ENCODE measurements at places on chromosomes 13 and 19.

DNA sequence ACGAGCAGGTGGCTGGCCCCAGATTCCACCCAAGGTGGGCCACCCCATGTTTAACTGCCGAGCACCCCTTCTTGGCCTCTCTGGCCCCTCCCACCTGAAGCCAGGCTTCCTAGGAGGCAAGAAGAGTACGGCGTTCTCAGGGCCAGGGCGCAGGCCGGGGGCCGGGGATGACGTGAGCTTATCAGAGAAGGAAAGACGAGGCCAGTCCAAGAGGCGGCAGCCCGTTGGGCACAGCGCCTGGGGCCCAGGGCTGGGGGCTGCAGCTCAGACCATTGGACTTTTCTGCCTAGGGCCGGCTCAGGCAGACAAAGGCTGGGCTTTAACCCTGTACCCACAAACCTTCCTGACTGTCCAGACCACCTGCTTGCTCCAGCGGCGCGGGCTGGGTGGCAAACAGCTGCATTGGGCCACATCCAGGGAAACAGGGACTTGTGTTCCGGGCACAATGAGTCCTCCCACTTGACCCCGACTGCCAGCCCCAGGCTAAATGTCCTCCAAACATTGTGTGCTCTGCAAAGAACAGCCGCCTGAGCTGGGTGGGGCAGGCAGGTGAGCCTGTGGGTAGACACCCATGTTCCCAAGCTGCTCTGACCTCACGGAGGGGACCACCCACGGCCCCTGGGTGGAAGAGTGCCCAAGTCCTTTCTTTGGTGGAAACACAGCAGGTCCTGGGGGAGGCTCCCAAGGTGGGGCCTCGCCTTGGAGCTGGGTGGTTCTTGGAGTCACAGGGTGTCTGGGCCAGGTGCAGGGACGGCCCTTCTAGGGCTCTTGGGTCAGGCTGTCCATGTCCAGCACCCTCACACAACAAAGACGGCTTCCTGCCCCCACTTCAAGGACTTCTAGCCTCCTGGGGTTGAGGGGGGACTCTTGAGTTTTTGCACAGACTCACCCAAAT, 21.9 kb downstream of the COMP start:
- no peak for DNase-seq

- peak; percentile 6 for DNase-seq
Measured at GRCh38 chr13:38348861-38349389, 726 bp upstream of the UFM1 start.

DNA sequence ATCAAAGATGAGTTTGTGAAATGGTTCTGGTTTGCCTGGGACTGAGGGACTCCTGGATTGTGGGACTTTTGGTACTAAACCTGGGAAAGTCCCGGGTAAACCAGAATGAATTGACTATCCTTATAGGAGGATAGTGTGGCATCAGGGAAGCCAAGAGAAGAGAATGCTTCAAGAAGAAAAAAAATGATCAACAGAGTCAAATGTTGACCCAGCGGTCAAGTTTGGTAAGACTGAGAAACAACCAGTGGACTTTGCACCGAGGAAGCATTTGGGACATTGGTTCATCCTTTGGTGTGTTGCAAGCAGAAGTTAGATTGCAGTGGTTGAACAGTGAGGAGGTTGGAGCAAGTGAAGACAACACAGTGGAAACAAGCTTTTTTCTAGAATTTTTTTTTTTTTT, 33.5 kb downstream of the CLEC17A start:
- no peak for DNase-seq

GRCh38 chr19:40216013-40216776, 2.0 kb downstream of the TTC9B start:
- no peak for DNase-seq

DNA sequence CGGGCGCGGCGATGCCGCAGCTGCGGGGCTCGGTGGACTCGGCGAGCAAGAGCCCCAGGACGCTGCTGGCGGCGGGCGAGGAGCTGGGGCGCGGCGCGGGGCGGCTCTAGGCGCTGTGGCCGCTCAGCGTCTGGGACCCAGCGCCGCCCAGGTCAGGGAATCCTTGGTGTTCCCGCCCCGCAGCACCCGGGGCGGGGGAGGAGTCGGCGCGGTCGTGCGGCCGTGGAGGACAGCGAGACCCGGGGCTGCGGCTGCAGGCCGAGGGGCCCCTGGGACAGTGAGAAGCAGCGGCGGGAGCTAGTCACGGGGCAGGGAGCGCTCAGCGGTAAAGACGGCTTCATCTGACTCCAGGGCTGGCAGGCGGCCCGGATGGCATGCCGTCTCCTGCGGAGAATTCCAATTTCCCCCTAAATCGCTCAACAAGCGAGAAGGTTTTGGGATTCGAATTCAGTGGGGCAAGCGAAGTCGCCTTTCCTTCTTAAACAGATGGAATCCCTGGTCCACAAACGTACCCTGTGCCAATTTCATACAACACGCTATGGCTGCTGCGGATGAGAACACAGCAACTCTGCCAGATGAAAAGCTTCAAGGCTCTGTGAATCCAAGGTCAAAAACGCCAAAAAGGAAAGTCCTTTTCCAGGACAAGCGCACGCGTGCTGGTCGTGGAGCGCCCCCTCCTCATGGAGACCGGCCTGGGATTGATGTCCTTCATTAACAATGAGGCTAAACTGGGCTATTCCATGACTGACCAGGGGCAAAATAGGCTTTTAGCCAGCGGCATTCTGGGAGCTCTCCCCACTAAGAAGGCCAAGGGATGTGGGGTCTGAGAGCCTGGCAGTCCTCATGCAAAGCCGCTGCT, 4.2 kb upstream of the ZSCAN4 start:
- no peak for DNase-seq

DNA sequence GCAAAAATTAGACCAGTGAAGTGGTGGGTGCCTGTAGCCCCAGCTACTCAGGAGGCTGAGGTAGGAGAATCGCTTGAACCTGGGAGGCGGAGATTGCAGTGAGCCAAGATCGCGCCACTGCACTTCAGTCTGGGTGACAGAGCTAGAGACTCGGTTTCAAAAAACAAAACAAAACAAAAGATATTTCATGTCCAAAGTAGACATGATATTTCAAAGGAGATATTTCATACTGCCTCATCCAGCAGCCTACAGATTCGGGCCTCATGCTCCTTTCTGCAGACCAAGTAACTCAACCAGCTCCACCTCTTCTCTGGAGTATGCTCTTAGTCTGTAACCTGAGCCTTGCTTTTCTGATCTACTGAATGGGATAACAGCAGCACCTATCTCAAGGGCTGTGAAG, 15.0 kb downstream of the ZC3H4 start:
- DNase-seq = no peak

DNA sequence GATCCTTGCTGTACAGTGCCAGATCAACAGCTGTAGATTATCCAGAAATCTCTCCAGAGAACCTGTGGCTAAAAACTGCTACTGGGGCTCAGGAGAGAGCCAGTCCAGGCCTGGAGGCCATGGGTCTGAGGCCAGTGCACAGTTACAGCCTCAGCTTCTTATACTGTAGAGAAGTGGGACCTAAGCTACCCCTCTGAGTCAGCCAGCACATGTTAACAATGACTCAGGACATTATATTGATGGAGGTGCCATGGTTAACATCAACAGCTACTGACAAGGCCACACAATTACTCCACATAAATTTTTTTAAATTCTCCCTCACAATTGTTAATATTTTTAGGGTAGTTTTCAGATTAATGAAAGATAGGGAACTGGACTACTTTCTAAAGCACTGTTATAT, 138.5 kb downstream of the RBM26 start:
- DNase-seq = no peak

DNA sequence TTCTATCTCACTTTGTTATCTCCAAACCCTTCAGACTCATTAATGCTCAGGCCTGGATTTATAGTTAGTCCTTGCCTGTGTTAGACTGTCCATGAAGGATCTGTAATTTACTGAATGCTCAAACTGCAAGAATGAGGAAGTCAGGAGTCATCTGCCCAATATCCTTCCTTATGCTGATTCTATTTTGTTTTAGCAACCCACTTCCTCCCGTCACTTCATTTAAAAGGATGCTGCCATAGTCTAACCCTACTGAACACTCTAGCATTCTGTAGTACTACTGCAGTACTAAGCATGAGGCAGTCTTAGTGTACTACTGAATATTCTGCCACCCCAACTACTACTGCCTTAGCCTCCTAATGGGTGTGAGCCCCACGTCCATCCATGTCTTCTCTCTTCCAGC, 1.5 kb downstream of the FCAR start:
- no peak for DNase-seq

DNA sequence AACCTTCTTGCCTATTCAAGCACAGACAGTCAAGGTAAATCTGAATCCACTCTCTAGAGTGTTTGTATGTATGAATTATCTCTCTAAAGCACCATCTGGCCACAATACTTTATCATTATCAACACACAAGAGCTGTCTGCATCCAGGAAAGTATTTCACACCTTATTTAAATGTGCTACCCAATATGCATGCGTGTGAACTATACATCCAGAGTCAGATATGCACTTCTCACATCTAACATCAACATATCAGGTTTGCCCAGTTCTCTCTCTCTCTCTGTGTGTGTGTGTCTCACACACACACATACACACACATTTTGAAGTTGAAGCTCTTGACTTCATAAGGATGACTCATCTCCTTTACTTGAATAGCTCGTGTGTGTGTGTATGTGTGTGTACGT, 697.5 kb upstream of the PCDH20 start:
- DNase-seq = no peak

- DNase-seq = no peak
Measured at GRCh38 chr19:28960986-28961705, 251.8 kb downstream of the UQCRFS1 start.

- no peak for DNase-seq
Measured at GRCh38 chr19:39568604-39569003, 28.6 kb upstream of the EID2 start.

DNA sequence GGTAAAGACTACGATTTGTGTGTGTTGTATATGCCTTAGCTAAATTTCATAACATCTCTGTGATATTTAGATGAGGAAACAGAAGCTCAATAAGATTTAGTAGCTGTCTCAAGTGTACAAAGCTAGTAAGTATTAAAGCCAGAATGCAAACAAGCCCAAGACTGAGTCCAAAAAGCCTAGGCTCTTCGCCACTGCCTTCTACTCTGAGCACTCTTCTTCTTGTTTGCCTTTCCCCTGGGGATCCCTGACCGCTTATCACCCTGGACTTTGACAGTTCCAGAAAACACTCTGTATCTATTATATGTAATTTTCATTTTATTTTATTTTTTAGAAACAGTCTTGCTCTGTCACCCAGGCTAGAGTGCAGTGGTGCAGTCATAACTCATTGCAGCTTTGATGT, 5.8 kb downstream of the TM9SF2 start:
- no peak for DNase-seq

GRCh38 chr19:43708716-43709115, 7.2 kb upstream of the IRGC start:
- DNase-seq = no peak

DNA sequence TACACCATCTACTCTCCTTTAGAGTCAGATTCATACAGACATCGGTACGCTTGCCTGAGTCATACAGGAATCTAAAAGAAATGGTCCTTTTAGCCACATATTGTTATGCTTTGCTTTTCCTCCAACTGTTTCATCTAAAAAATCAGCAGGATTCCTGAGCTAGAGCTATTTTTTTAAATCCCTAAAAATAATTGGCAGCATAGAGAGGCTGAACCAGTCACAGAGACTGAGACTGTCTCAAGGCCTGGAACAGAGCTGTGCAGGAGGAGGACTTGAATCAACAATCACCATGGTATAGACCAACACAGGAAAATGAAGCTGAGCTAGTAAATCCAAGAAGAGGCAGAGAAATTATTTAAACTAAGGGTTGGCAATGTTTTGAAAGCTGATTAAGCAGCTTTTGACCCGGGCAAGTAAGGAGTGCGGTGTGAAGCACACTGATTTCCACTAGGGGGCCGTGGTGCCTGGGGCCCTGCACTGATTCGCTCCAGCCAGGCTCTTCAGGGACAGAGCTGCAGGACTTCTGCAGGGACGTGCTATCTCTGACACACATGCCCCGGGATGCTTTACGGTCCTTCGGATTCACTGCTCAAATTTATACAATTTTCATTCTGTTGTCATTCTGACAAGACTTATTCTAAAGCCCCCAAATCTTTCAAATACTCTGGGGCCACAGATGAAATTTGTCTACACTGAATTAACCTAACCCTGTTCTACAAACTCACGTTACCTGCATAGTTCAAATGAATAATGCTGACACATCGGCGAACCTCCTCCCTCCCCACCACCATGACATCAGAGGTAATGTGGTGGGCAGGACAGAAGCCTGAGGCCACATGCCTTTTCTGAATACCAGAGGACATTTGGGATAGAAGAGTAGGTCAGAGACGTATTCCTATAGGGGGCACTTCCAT, 87.6 kb upstream of the SLC15A1 start:
- DNase-seq = no peak

GRCh38 chr19:14006766-14007562, 844 bp upstream of the RFX1 start:
- DNase-seq = no peak

DNA sequence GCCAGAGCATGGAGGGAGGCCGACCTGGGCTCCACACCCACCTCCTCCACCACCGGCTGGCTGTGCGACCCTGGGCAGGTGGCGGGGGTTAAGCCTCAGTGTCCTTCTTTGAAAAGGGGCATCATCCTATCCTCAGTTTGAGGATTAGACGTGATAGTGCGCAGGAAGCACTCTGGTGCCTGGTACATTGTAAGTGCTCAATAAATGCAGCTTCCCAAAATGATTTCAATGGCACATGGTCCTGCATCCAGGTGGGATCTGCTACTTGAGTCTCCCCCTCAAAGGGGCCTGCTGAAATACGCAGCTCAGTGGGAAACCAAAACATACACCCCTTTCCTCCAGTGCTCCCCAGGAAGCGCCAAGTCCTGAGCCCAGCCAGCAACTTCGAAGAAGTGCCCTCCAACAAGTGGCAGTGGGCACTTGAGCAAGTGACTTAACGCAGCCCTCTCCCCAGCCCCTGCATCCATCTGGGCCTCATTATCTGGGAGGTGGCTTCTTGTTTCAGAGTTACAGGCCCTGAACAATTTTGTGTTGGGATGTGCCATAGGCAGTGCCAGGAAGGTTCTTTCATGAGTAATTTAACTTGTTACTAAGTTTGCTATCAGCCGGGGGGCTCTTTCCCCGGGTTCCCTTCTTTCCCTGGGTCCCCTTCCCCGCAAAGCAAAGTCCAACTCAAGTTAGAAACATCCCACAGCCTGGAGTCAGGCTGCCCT, 17.9 kb downstream of the ACTN4 start:
- DNase-seq = no peak

DNA sequence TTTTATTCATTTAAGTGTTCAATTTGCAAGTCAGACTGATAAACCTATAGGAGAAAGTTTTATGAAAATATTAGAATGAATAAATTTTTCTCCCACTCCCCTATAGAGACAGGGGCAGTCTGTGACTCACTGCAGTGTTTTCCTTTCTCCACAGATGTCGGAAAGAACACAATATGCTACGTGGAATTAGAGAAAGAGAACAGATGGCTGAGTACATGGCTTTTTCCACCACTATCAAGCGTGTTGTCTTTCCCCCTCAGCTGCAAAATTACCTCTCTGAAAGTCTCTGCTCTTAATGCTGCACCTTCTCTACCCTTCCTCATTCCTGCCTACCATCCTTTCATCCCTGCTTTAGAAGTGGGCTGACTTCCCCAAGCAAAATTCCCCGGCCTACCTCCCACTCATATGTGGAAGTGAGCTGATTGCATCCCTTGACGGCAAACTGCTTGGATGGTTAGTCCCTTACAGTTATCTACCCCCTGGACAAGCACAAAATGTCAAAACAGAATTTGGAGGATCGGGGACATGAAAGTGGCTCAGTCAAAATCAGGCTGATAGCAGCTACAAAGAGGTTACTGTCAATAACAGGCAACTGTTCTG, 30.0 kb downstream of the FLT1 start:
- no peak for DNase-seq
